EL (cell line): ENCODE measurements at places on chromosomes 1 and 21.

GRCh38 chr1:53842347-53842746 is 4.3 kb upstream of the NDC1 start:
- DNase-seq, result no peak

GRCh38 chr1:113980110-113980509 is 836 bp downstream of the OLFML3 start:
- peak; percentile 38 for DNase-seq

DNA sequence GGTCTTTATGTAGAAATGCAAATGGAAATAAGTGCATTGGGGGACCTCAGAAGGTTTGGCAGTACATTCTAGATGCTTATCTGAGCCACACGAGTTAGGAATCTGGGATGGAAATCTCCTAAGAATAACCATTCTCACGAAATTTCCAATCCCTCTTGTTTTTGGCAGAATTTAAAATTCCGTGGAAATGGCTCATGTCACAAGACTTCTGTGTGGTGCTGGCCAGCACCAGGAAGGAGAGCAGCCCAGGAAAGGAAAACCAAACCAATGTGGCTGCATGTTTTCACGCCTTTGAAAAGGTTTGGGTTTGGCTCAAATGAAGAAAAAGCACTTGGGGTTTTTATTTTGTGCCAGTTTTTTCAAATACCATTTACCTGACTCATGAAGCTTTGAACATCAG is 80.1 kb upstream of the KCNK2 start:
- DNase-seq, result peak; percentile 92

GRCh38 chr1:11569551-11569950 is 84.7 kb downstream of the FBXO2 start:
- no peak for DNase-seq

GRCh38 chr1:41241354-41241748 is 755 bp downstream of the SCMH1 start:
- peak; percentile 63 for DNase-seq

GRCh38 chr1:84857906-84858305 is 35.1 kb downstream of the LPAR3 start:
- no peak for DNase-seq

DNA sequence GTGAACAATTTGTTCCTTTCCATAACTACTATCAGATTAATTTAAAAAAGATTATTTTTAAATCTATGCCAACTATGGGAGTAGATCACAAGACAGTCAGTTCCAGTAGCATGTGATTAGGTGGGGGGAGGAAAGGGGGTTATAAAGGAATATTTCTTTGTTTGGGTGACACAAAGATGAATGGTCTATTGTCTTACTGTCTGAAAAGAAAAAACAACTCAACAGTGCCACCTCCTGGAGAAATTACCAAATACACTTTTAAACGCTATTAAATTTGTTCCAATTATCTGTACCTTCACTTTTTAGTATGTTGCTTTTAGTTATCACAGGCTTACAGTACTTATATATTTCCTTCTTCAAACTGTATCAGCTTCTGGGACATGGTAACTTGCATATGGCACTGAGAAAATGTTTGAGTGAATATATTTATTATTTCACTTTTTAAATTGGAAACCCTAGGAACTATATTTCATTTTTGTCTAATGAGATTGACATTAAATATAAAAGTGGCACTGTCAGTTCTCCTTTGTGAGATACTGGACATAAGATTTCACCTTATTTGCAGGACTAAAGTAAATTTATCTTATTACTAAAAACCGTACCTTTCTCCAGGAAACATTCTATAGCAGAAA is 1.7 kb upstream of the SORT1 start:
- DNase-seq, result peak; percentile 68

DNA sequence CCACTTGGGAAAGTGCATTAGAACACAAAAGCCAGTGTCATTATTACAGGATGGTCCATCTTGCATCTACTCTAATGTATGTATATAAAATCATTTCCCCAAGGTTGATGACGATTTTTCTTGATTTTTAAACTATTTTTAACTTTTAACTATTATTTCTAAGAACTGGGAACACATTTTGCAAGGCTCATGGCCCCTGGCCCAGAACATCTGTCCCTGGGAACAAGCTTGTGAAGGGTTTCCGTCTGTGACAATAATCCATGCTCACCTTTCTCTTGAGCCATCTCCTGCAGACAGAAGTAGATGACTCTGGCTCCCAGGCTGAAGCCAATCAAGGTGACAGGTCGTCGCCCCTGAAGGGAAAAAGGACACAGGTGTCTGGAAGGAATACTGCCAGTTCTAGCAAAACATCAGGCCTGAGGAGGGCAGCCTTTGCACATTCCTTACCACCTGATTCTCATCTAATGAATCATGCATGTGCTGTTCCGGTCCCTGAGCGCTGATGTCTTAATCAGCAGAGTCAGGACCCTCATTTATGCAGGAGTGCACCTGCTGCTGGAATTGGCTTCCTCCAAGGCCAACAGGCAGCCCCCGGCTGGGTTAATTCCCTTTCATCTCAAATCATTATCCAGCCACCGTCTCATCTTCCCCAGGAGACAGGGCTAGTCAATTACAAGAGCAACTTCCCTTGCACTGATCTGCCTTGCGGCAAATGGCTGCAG is 62.5 kb downstream of the TMCO4 start:
- DNase-seq, result peak; percentile 54

GRCh38 chr1:44417351-44418021 is 12.4 kb downstream of the RNF220 start:
- DNase-seq, result no peak

DNA sequence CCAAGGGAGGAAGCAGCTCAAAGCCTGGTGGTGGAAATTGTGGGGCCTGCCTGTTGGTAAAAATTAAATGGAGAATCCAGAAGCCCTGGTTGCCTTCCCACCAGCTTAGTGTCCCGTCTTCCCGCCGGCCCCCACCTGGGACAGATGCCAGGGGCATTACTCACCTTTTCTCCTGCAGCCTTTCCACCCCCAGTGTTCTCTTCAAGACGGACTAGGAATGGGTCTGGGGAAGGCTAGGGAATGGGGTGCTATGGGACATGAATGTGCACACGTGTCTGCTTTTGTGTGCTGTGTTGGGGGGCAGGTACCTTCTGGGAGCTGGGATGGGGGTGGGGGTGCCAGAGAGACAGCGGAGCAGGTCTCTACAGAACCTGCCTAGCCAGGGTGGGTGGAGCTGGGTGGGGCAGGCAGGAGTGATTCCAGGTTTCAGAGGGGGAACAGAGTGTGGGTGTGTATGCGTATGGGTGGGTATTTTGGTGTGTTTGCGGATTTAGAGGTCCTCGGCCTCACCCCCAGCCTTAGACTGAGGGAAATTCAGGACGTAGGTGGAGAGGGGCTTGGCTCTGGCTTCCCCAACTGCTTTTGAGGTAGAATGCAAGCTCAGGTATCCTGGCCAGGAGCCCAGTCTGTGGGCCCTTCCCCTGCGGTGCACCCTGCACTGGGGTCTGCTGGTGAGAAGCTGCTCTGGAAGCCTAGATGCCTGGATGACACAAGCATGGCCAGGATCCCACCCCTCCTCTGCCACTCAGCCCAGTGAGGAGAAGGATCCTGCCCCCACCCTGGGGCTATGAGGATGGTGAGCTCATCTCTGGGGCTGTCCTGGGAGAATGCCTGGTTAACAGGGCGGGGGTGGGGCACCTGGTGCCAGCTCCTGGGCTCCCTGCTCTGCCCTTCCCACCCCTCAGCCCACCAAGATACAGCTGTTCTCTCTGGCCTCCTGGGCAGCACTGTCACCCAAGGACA is 7.8 kb downstream of the VANGL2 start:
- DNase-seq, result peak; percentile 47

DNA sequence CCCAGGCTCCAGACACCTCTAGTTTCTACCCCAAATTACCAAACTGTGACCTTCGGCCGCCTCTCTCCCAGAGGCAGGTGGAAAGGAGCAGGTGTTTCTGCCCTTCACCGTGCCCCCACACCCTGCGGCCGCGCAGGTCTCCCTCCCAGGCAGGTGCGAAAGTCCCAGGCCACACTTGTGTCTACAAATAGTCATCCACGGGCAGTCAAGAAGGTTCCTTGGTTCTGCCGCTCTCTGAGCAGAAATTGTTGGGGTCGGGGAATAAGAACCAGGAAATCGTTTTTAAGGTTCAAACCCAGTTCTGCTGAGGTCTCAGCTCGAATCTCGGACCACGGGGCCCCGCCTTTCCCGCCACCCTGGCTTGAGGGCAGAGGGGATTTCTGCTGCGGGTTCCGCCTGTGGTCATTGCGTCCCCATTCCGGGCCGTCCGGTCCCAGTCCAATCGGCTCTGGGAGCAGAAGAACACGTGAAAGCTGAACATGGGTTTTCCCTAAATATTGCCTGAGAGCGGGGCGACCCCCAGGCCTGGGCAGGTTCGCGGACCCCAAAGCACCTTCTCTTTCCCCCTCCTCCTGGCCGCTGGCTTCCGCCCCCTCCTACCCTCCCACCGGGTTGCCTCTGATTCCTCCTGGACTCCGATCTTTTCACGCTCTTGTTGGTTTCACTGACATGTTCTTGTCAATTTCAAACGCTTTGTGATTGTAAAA is 1.2 kb upstream of the ATF3 start:
- DNase-seq, result no peak
